ENCODE measurements at places on chromosomes 4 and X.

- H3K4me3 ChIP-seq, result no peak overlapping the region
- peak overlapping the region; percentile 42 for H3K27ac ChIP-seq
- H3K27me3 ChIP-seq, result no peaks in the 10 kb centered on the region
- no peak for DNase-seq
- H3K4me1 ChIP-seq, result peaks cover 45% of the 10 kb centered on the region
Measured at GRCh38 chrX:154059231-154059630, 38.3 kb downstream of the MECP2 start.

DNA sequence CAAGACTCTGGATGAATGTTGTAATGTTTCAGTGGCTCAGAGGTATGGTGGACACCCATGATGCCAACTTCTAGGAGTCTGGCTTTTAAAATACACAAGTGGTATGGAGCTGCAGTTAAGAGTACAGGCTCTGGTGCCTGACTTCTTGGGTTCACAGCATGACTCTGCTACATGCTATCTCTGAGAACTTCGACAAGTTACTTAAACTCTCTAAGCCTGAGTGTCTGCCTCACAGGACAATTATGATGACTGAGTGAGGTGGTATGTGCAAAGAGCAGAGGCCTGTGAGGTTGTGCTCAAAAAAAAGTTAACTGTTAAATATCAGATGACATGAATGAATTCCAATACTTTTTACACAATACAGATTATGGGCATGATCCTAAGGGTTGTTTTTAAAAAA is 90.9 kb upstream of the SRD5A3 start:
- peaks cover 7% of the 10 kb centered on the region for H3K27me3 ChIP-seq
- no peak for DNase-seq
- no peak overlapping the region for H3K27ac ChIP-seq

DNA sequence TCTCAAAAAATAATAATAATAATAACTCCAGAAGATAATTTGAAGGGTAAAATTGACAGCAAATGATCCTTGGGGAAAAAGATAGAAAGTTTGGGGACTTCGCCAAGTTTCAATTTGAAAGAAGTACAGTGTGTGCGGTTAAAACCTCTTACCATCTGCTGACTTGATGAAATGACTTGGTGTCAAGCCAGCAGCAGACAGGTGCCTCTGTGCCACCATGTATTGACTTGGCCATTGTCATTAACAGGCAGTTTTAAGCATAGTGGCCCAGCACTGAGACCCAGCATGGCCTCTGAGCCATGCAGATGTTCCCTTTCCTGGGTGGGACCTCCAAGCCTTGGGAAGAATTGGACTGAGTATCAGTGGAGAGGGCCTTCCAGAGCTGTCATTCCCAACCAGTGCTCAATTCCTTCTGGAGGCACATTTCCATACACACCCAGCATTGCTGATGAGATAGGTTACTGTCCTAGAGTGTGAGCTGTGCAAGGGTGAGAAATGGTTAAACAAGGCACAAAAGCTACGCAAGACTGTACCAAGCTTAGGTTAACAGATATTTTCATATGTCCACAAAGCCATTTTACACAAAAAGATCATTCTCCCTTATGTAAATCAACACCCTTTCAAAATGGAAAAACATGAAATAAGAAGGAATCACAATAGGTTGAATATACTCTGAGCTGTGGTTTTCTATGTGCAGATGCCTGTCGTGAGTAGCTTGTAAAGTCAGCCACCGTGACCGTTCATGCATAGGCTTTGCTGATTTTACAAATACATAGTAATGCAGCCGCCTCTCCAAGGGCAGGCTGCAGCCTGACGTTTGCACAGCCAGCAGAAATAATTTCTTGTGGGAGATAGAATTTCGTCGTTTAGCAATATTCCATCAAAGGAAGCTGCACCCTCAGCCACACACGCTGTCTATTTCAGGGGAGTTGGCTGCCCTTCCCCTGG is 59.4 kb upstream of the FBXW7 start:
- DNase-seq, result no peak
- no peak overlapping the region for H3K4me3 ChIP-seq
- H3K27me3 ChIP-seq, result peaks cover 12% of the 10 kb centered on the region
- H3K27ac ChIP-seq, result no peak overlapping the region
- H3K36me3 ChIP-seq, result no peaks in the 10 kb centered on the region

DNA sequence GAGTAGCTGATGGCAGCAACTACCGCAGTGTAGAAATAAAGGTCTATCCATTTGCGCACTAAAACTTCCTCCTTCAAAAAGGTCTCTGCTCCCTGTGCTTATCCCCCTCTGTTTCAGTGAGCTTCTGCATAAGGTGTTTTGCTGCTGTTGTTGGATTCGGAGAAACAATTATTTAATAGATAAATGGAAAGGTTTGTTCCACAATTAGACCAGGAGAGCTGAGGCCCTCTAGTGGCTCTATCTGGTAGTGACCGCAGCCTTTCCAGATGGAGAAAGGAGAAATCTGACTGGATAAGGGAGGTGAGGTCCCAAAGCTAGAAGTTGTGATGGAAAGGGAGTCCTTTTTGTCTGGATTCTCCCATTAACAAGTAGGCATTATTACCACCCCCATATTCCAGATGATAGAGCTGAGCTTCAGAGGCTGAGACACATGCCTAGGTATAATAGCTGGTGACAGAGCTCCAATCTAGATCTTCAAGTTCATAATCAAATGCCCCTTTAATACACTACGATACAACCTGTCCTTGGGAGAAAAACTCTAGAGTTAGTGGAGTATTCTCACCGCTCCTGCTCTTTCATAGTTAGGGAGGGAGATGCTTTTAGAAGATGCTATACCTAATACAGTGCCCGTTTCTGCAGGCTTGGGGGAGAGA is 5.1 kb upstream of the GABRQ start:
- peaks cover 16% of the 10 kb centered on the region for H3K27me3 ChIP-seq
- no peak overlapping the region for H3K27ac ChIP-seq
- no peak overlapping the region for H3K4me3 ChIP-seq
- H3K36me3 ChIP-seq, result no peaks in the 10 kb centered on the region

GRCh38 chr4:3523628-3524221 is 8.5 kb downstream of the LRPAP1 start:
- H3K27ac ChIP-seq, result no peak overlapping the region
- H3K27me3 ChIP-seq, result no peaks in the 10 kb centered on the region
- H3K4me3 ChIP-seq, result no peak overlapping the region
- DNase-seq, result no peak
- peaks cover 6% of the 10 kb centered on the region for H3K4me1 ChIP-seq
- H3K36me3 ChIP-seq, result peaks cover 9% of the 10 kb centered on the region

DNA sequence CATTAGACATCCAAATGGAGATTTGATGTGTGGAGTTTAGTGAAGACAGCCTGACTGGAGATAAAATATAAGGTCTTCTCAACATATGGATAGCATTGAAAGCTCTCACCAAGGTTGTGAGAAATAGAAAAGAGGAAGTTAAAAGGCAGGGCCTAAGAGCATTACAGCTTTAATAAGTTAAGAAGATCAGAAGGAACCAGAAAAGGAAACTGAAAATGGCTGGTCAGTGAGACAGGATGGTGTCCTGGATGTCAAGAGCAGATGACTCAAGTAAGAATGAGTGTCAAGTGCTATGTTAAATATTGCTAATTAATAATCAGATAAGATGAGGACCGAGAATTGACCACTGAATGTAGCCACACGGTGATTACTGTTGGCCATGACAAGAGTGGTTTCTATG is 642.9 kb downstream of the STPG2 start:
- H3K4me3 ChIP-seq, result no peak overlapping the region
- H3K4me1 ChIP-seq, result no peaks in the 10 kb centered on the region
- DNase-seq, result no peak
- no peak overlapping the region for H3K27ac ChIP-seq
- no peaks in the 10 kb centered on the region for H3K27me3 ChIP-seq

DNA sequence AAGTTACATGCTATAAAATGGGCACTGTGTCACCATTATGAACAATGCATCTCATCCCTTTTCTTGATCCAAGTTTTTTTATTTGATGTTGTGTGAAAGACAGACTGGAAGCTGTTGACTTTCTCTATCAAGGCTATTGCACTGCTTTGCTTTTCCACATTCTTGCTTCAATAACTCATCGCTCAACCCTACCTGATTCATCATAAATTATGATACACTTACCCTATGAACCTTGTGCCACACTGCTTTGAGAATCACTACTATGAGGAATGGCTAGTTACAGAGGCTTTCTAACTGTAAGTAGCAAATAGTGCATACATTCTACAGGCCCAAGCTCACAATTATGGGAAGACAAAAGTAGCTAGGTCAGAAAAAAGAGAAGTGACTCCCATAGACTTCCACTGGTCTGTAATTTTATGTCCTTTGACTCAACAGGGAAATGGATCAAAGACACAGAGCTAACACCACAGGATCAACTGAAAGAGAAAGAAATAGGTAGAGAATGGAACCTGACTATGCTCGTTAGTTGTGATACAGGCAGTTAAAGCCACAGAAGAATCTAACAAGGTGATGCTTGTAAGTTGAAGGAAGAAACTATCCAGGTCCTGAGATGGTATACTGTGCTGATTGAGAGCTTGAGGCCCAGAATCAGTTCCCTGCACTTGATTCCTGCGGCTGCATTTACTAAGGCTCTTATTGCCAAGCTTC is 163.5 kb downstream of the PPP3CA start:
- H3K27ac ChIP-seq, result no peak overlapping the region
- peaks cover 11% of the 10 kb centered on the region for H3K4me1 ChIP-seq
- no peak overlapping the region for H3K4me3 ChIP-seq
- H3K36me3 ChIP-seq, result peaks cover 25% of the 10 kb centered on the region
- no peak for DNase-seq
- H3K27me3 ChIP-seq, result no peaks in the 10 kb centered on the region

- no peaks in the 10 kb centered on the region for H3K27me3 ChIP-seq
- peak; percentile 80 for DNase-seq
- peaks cover 6% of the 10 kb centered on the region for H3K36me3 ChIP-seq
- peaks cover 72% of the 10 kb centered on the region for H3K4me1 ChIP-seq
Measured at GRCh38 chrX:150482537-150483206, 85.7 kb upstream of the MTM1 start.

GRCh38 chr4:35562861-35563260 is 681.5 kb downstream of the ARAP2 start:
- no peak overlapping the region for H3K27ac ChIP-seq
- H3K36me3 ChIP-seq, result no peaks in the 10 kb centered on the region
- no peaks in the 10 kb centered on the region for H3K4me1 ChIP-seq
- no peak overlapping the region for H3K4me3 ChIP-seq
- no peak for DNase-seq

DNA sequence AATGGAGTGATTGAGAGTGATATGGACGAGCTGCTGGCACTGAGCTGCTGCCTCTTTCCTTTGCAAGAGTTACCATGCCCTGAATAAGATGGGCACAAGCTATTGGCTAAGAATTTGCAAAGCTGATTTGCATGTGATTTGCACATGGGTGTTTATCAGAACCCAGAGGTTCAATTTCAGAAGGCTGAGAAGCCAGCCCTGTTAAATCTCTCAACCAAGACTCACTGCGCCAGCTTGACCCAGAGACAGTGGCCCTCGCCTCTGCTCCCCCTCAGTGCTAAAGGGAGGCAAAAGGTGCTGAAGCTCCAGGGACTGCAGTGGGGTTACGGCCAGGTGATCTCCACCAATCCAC is 701 bp downstream of the ARHGAP4 start:
- H3K27me3 ChIP-seq, result no peaks in the 10 kb centered on the region
- H3K4me3 ChIP-seq, result peak overlapping the region; percentile 85
- H3K36me3 ChIP-seq, result peaks cover 23% of the 10 kb centered on the region
- peaks cover 32% of the 10 kb centered on the region for H3K4me1 ChIP-seq

GRCh38 chrX:151984328-151984727 is 9.9 kb upstream of the GABRE start:
- no peaks in the 10 kb centered on the region for H3K27me3 ChIP-seq
- H3K4me3 ChIP-seq, result no peak overlapping the region
- H3K36me3 ChIP-seq, result no peaks in the 10 kb centered on the region
- H3K4me1 ChIP-seq, result no peaks in the 10 kb centered on the region
- H3K27ac ChIP-seq, result no peak overlapping the region
- no peak for DNase-seq

GRCh38 chrX:134551376-134552048 is 91.5 kb downstream of the HPRT1 start:
- H3K27ac ChIP-seq, result no peak overlapping the region
- no peaks in the 10 kb centered on the region for H3K36me3 ChIP-seq
- H3K4me1 ChIP-seq, result peaks cover 20% of the 10 kb centered on the region
- no peak for DNase-seq
- H3K27me3 ChIP-seq, result peaks cover 36% of the 10 kb centered on the region

DNA sequence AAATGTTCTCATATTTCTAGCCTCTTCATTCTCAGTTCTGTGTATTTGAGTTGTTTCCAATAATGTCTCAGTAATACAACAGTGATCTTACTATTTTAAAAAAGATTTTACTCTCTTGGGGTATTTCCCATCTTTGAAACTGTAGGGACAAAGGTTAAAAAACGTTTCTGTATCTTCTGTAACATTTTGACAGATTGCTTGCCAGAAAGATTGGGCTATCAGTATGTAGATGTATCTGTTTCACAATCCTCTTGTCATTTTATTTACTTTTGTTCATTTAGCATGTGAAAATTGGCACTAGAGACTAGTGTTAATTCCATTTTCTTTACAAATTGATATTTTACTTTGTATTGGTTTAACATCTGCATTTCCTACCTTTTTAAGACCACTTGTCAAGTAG is 6.2 kb upstream of the CXCL9 start:
- peaks cover 34% of the 10 kb centered on the region for H3K4me1 ChIP-seq
- no peak overlapping the region for H3K4me3 ChIP-seq
- DNase-seq, result no peak
- H3K36me3 ChIP-seq, result peaks cover 12% of the 10 kb centered on the region
- peaks cover 3% of the 10 kb centered on the region for H3K27me3 ChIP-seq
- no peak overlapping the region for H3K27ac ChIP-seq

DNA sequence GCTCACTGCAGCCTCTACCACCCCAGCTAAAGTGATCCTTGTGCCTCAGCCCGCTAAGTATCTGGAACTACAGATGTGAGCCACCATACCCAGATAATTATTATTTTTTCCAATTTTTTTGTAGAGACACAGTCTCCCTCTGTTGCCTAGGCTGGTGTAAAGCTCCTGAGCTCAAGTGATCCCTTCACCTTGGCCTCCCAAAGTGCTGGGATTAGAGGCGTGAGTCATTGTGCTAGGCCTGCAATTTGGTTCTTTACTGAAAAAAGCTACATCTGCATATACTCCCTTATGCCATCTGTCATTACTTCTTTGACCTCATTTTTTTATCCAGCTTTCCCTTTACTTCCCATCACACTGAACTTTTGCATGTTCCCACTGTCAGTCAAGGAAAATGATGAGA is 2012.4 kb upstream of the IGFBP7 start:
- no peaks in the 10 kb centered on the region for H3K27me3 ChIP-seq
- DNase-seq, result no peak
- H3K4me3 ChIP-seq, result no peak overlapping the region
- H3K4me1 ChIP-seq, result no peaks in the 10 kb centered on the region
- H3K27ac ChIP-seq, result no peak overlapping the region

DNA sequence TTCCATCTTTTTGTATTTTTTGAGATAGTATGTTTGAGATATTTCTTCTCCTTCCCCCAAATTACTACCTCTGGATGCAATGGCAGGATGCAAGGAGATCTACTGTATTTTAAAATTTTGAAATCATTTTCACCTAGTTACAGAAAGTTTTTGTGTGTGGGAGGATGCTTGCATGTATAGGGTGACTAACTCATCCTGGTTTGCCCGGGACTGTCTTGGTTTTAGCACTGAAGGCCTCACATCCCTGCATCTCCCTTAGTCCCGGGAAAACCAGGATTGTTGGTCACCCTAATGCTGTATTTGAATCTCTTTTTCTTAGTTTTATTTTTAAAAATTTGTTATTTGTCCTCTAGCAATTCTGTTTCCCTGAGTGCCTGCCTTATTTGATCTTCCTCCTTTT is 12.1 kb downstream of the SUPT20HL2 start:
- DNase-seq, result no peak
- no peaks in the 10 kb centered on the region for H3K27me3 ChIP-seq
- H3K4me1 ChIP-seq, result no peaks in the 10 kb centered on the region
- no peak overlapping the region for H3K4me3 ChIP-seq
- H3K36me3 ChIP-seq, result no peaks in the 10 kb centered on the region

- H3K4me3 ChIP-seq, result no peak overlapping the region
- H3K27me3 ChIP-seq, result no peaks in the 10 kb centered on the region
- H3K36me3 ChIP-seq, result peaks cover 10% of the 10 kb centered on the region
Measured at GRCh38 chr4:56940971-56941370, 33.3 kb downstream of the REST start.

Measured in activated CD8-positive, alpha-beta memory T cell treated with anti-CD3 and anti-CD28 coated beads, Interleukin-2, amount 10 ng/mL, durations not matched to agents 7 days and 5 days (primary cell).